ENCODE measurements at places on chromosomes 2 and 18.

DNA sequence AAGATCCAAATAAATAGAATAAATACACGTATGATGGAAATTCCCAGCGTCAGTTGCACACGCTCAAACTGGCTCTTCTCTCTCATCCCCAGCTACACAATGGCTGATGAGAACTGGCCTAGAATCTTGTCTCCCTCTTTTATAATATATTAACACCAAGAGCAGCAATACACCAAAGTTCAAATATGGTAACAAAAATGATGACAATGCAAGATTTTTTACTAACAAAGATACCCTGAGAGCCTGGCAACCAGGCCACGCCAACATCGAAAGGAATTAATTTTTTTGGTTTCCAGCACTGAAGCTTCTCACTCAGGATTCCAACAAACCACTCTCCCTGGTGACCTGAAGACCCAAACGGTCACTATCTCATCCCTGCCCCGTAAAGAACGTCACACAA is 302.7 kb upstream of the ID2 start:
- no peak for DNase-seq

GRCh38 chr2:219782737-219783348 is 155.4 kb downstream of the SLC4A3 start:
- DNase-seq: no peak

- DNase-seq: no peak
These were observed 118.5 kb downstream of the RPIA start for GRCh38 chr2:88810017-88810416.

- DNase-seq: peak; percentile 74
These were observed 12.4 kb upstream of the GMCL1 start for GRCh38 chr2:69816923-69817542.

GRCh38 chr2:79855264-79856006 is 342.6 kb downstream of the CTNNA2 start:
- DNase-seq: no peak

All from stimulated activated CD4-positive, alpha-beta T cell treated with anti-CD3 and anti-CD28 coated beads, Interleukin-2, amount 100 ng/mL, for 24 hours (primary cell).